ENCODE measurements at places on chromosomes 12 and 14. TPM values are rescaled to one million over a fixed set of nuclear protein-coding genes. Genes with fewer than 3 reads are reported as not detected.

Gene TCL1B
- total RNA-seq, result not detected

Gene GLI1
- total RNA-seq, result 0.48 TPM

Gene DEGS2
- total RNA-seq, result 0.25 TPM

DNA sequence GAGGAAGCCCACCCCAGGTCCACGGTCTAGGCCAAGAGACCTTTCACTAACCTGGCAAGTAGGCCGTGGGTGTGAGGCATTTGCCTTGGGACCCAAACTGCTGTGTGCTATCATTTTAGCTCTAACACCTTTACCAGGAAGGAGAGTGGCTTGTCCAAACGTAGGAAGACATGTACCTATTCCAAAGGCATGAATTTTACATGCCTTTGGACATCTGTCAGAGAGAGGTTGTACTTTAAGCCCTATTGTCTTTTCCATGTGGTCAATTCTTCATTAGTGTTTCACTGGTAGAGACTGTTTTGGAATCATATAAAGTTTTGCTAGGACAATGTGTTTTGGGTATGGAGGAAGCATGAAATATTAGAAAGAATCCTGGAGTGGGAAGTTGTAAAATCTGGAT is 148.8 kb downstream of the SLC41A2 start:
- H3K4me1 ChIP-seq, result no peaks in the 10 kb centered on the region
- no peak for DNase-seq
- peaks cover 2% of the 10 kb centered on the region for H3K27me3 ChIP-seq
- no peak overlapping the region for H3K27ac ChIP-seq
- no peaks in the 10 kb centered on the region for H3K36me3 ChIP-seq
- H3K4me3 ChIP-seq, result no peak overlapping the region

- H3K36me3 ChIP-seq, result peaks cover 6% of the 10 kb centered on the region
- H3K27me3 ChIP-seq, result no peaks in the 10 kb centered on the region
- H3K27ac ChIP-seq, result no peak overlapping the region
- H3K4me3 ChIP-seq, result no peak overlapping the region
These were observed 68.6 kb downstream of the RFLNA start for GRCh38 chr12:124363353-124363965.

GRCh38 chr12:122688291-122688690 is 14.9 kb downstream of the HCAR2 start:
- H3K36me3 ChIP-seq, result no peaks in the 10 kb centered on the region
- H3K4me1 ChIP-seq, result peaks cover 4% of the 10 kb centered on the region
- H3K4me3 ChIP-seq, result no peak overlapping the region

DNA sequence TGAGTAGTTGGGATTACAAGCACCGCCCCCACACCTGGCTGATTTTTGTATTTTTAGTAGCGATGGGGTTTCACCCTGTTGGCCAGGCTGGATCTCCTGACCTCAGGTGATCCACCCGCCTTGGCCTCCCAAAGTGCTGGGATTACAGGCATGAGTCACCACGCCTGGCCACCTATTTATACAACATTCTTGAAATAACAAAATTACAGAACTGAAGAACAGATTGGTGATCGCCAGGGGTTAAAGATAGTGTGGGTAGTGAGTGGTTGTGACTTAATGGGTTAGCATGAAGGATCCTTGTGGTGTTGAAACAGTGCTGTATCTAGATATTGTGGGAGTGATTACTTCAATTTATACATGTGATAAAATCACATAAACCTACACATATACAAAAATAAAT is 7.4 kb downstream of the GLIPR1L1 start:
- no peaks in the 10 kb centered on the region for H3K36me3 ChIP-seq
- no peak overlapping the region for H3K27ac ChIP-seq
- DNase-seq, result no peak
- peaks cover 23% of the 10 kb centered on the region for H3K4me1 ChIP-seq
- H3K4me3 ChIP-seq, result no peak overlapping the region
- H3K27me3 ChIP-seq, result peaks cover 25% of the 10 kb centered on the region

Data from activated CD4-positive, alpha-beta memory T cell treated with anti-CD3 and anti-CD28 coated beads, Interleukin-2, amount 10 ng/mL, durations not matched to agents 7 days and 5 days (primary cell).